Stimulated activated CD8-positive, alpha-beta memory T cell treated with anti-CD3 and anti-CD28 coated beads, Interleukin-4, amount 100 ng/mL, for 4 hours (primary cell): ENCODE measurements at places on chromosomes 5 and 9.

- no peak for DNase-seq
These were observed 6.5 kb downstream of the CYSTM1 start for GRCh38 chr5:140181525-140181924.

GRCh38 chr5:142726188-142726731 lies 40.4 kb upstream of the FGF1 start:
- DNase-seq, result no peak

DNA sequence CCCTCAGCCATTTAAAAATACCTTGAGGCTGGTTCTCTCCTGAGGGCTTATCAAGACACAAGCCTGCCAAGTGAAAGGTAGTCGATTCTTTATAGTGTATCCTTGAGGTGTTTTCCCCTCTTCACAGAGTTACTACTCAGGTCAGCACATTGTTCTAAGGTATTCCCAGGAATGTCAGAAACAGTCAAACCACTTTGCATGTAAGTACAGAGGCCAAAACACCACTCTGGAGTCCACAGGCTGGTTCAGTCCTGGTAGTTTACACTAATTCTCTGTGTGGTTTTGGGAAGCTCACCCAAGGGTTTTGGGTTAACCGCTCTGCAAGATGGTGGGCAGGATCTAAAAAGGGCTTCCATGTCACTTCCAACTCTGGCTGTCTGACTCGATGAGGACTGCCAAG lies 162.3 kb upstream of the PPP2R2B start:
- no peak for DNase-seq

DNA sequence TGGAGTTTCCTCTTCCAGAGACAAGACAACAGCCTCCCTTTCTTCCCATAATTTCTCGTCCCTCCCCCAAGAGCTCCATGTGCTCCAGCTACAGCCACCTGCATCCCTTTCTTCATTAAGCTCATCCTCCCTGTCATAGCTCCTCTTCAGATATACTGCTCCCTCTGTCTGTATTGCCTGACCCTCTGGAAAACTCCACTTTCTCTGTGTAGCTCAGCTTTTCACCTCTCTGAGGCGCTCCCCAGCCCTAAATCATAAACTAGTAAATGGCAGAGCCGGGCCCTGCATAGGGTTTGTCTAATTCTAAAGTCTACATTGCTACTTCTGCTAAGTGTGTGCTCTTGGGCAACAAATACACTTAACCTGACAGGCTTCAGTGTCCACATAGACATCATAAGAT lies 8.8 kb upstream of the PLIN2 start:
- no peak for DNase-seq

DNA sequence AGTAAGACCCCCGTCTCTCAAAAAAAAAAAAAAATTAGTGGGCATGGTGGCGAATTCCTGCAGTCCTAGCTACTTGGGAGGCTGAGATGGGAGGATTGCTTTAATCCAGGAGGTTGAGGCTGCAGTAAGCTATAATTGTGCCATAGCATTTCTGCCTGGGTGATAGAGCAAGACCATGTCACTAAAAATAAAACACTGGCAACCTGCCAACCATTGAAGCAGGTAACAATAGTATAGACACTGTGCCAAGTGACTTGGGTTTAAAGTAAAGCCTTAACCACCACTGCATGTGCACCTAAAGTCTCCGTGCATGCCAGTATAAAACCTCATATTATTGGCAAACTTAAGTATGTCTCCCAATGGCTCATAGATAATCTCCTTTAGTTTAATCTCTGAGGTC lies 3.4 kb upstream of the APBA1 start:
- DNase-seq, result no peak

GRCh38 chr9:72873456-72873855 lies 79.4 kb downstream of the ALDH1A1 start:
- DNase-seq, result no peak

- no peak for DNase-seq
These were observed 11.8 kb upstream of the MRNIP start for GRCh38 chr5:179870403-179870903.

GRCh38 chr9:104686081-104686480 lies 8.2 kb upstream of the OR13D1 start:
- DNase-seq, result no peak

DNA sequence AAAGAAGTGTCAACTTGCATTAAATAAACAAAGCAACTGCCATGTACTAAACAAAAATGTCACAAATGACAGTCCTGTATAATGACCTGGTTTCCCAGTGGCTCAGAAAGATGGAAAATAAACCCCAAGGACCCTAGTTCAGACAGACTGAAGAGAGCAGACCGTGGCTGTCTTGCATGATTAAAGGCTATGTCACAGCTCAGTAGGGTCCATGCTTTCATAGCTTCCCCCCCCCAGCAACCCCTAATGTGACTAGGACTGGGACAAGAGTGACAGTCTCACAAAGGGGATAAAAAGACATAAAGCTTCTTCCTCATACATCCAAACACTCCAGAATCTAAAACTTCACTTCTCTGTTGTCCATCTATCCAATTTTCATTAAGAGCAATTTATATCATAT lies 113.6 kb downstream of the NR6A1 start:
- DNase-seq, result no peak
